ENCODE measurements at places on chromosomes 4 and X.

- DNase-seq: no peak
Measured at GRCh38 chr4:8207314-8207713, 8.2 kb downstream of the SH3TC1 start.

DNA sequence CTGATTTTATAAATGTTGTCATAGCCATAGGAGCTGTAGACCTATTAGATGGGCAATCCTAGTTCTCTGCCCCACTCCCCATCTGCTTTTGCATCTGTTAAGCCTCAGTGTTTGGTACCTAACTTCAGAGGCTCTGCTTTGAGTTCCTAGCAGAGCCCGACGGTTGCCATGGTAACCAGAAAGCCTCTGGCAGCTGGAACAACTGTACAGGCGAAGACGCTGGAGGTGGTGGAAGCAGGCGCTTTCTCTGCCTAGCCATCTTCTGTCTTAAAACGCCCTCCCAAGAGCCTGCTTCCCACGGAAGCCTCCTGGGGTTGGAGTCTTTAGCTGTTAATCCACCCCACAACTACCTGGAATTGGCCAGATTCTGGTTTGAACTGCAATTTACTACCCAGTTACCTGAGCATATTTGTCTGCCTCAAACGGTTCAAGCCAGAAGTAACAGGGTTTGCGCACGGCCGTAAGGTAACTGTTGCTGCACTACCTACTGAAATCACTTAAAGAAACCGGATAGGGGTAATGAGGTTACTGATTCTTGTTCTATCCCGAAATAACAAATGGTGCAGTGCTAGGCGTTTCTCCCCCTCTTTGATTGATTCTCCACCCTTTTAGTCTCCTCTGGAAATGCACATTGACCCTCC lies 1.0 kb upstream of the GABRG1 start:
- no peak for DNase-seq

GRCh38 chr4:154276496-154276895 lies 215.1 kb downstream of the DCHS2 start:
- DNase-seq: no peak

GRCh38 chr4:53914313-53915016 lies 149.9 kb downstream of the CHIC2 start:
- no peak for DNase-seq

DNA sequence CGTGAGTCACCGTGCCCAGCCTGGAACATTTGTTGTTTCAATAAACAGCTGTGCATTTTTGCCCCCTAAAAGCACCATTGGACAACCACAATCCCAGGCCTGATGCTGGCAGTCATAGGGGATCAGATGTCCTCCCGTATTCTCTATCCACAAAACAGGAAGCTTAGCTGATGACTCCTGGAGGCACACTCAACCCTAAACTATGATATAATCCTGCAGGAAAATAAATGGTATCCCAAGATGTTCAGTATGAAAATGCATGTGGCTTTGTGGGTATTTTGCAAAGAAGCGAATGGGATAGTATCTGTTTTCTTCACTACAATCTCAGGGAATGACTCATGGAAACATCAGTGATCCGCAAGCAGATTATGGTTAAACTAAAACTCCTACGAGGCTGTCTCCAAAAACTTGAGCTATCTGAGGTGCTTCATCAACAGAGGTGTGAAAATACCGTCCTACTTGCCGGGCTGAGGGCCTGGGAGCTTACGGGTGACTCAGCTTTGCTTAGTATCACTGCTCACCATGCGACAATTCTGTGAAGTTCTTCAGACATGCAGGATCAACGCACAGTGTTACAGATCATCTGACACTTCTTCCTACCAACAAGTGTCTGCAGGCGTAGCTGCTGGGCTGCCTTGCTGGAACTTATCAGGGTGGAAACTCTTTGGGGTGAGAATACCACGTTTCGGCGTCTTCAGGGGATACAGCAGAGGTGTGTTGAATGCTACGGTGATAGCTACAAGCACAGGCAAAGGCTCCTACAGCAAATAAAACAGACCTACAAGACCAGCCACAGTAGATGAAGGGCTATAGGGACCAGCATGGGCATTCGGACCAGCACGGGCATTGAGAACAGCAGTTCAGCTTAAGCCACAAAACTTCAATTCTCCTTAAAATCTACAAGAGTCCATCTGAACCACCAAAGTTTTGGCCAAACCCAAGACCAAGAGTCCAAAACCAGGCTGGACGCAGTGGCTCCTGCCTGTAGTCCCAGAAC lies 148.5 kb downstream of the DHRSX start:
- DNase-seq: no peak

GRCh38 chrX:105483011-105483410 lies 262.5 kb upstream of the TEX13A start:
- no peak for DNase-seq

GRCh38 chrX:138082251-138082650 lies 516.3 kb downstream of the ZIC3 start:
- DNase-seq: no peak

All from cerebellar nuclear complex (tissue), 1 donor.